ENCODE measurements at places on chromosomes 16 and 17. TPM values are rescaled to one million over a fixed set of nuclear protein-coding genes. Genes with fewer than 3 reads are reported as not detected.

The UTS2R gene
- not detected for total RNA-seq

The CTRL gene
- 1.8 TPM for total RNA-seq

The HBA2 gene
- total RNA-seq = 0.40 TPM

The CHTF18 gene
- total RNA-seq = 28.7 TPM

The LRRC37A gene
- total RNA-seq = 0.75 TPM

The SDR42E2 gene
- not detected for total RNA-seq

The PIK3R5 gene
- 0.18 TPM for total RNA-seq

The MYH1 gene
- not detected for total RNA-seq

The C17orf78 gene
- not detected for total RNA-seq

The PRSS36 gene
- 0.51 TPM for total RNA-seq

The RAMP2 gene
- 0.98 TPM for total RNA-seq

The GCGR gene
- 0.43 TPM for total RNA-seq

The KRTAP2-3 gene
- not detected for total RNA-seq

The GNAO1 gene
- total RNA-seq = 0.31 TPM

The C16orf92 gene
- not detected for total RNA-seq

The TBC1D26 gene
- not detected for total RNA-seq

The LITAFD gene
- total RNA-seq = not detected

The OR4D1 gene
- total RNA-seq = 0.03 TPM

The SERPINF2 gene
- total RNA-seq = 2.0 TPM

The KRTAP1-1 gene
- not detected for total RNA-seq

The EFNB3 gene
- total RNA-seq = 1.7 TPM

The KRTAP3-1 gene
- total RNA-seq = not detected

The LCAT gene
- total RNA-seq = 10.4 TPM

The CACNG4 gene
- 11.9 TPM for total RNA-seq

The ZPBP2 gene
- not detected for total RNA-seq

The CA4 gene
- not detected for total RNA-seq

The CES3 gene
- total RNA-seq = 2.0 TPM

The DHX58 gene
- total RNA-seq = 0.12 TPM

The FBXL16 gene
- total RNA-seq = 2.6 TPM

The ZNF319 gene
- 14.0 TPM for total RNA-seq

The SLC35G6 gene
- not detected for total RNA-seq

The TBC1D3G gene
- not detected for total RNA-seq

The GDPD3 gene
- 2.2 TPM for total RNA-seq

The LRRC46 gene
- 3.6 TPM for total RNA-seq

The ABCA3 gene
- total RNA-seq = 15.1 TPM

The CRLF3 gene
- 15.2 TPM for total RNA-seq

The C16orf86 gene
- 0.11 TPM for total RNA-seq

The MRPL10 gene
- 87.6 TPM for total RNA-seq

The TP53TG3B gene
- 0.37 TPM for total RNA-seq

The DNAAF8 gene
- 2.0 TPM for total RNA-seq

The RUSF1 gene
- 53.6 TPM for total RNA-seq

The SULT1A2 gene
- total RNA-seq = not detected

The KRT9 gene
- not detected for total RNA-seq

Measured in A549 treated with CpdA at 1 μM for 4 hours (cell line).